K562 (cell line): ENCODE measurements at places on chromosomes 16 and 17. TPM values are rescaled to one million over a fixed set of nuclear protein-coding genes. Genes with fewer than 3 reads are reported as not detected.
A peak's percentile ranks its signal among the peaks of the same experiment; 100 is the strongest.

Gene TM4SF5
- polyA plus RNA-seq: not detected in 2 replicates

Gene SOX15
- polyA plus RNA-seq: 0.33 TPM in 1 of 2 replicates, not detected in the other

DNA sequence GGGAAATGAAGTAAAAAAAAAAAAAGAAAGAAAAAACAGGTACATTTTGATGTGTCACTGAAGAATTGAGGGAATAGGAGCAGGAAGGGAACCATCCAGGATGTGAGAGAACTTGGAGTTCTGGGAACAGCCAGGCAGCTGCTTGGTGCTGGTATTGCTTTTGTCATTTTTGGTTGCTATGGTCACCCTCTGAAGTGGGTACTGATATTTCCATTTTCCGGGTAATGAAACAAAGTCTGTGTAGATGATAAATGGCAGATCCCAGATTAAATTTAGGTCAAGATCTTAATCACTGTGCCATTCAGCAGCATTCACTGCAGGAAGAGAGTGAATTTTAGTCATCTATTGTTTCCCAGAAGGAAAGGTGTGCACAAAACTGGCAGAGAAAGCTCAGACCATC, 93.6 kb downstream of the ABCA8 start:
- no peak for DNase-seq

DNA sequence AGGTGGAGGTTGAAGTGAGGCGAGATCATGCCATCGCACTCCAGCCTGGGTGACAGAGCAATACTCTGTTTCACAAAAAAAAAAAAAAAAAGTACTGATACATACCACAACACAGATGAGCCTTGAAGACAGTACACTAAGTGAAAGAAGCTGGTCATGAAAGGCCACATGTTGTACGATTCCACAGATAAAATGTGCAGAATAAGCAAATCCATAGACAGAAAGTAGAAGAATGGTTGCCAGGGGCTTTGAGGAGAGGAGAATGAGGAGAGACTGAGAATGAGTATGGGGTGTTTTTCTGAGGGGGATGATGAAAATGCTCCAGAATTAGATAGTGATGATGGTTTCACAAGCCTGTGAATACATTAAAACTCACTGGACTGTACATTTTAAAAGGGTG, 155.6 kb upstream of the PSMD7 start:
- no peak for DNase-seq

DNA sequence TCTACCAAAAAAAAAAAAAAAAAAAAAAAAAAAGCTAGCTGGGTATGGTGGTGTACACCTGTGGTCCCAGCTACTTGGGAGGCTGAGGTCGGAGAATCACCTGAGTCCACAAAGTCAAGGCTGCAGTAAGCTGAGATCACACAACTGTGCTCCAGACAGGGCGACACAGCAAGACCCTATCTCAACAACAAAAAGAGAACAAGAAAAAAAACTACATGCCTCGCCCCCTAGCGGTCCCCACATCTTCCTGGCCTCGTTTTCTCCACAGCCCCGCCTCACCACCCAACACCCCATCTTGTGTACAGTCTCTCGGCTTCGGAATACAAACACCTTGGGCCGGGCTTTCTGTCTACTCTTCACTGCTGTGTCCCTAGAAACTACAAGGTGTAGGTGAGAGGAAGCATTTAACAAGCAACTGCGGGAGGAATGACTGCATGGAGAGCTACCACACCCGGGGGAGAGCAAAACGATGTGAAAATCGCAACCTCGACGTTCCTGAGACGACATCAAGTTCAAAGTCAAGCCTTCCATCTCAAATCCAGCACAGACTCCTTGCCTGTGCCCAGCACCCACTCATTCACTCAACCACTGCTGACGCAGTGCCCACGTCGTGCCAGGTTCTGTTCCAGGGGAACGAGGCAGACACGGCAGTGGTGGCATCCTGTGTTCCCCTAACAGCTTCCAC, 9.0 kb downstream of the NTAN1 start:
- peak; percentile 30 for DNase-seq

- DNase-seq: no peak
Measured at GRCh38 chr16:10765772-10766171, 22.1 kb downstream of the NUBP1 start.

GRCh38 chr17:73005360-73005759, 87.1 kb downstream of the SLC39A11 start:
- DNase-seq: no peak

DNA sequence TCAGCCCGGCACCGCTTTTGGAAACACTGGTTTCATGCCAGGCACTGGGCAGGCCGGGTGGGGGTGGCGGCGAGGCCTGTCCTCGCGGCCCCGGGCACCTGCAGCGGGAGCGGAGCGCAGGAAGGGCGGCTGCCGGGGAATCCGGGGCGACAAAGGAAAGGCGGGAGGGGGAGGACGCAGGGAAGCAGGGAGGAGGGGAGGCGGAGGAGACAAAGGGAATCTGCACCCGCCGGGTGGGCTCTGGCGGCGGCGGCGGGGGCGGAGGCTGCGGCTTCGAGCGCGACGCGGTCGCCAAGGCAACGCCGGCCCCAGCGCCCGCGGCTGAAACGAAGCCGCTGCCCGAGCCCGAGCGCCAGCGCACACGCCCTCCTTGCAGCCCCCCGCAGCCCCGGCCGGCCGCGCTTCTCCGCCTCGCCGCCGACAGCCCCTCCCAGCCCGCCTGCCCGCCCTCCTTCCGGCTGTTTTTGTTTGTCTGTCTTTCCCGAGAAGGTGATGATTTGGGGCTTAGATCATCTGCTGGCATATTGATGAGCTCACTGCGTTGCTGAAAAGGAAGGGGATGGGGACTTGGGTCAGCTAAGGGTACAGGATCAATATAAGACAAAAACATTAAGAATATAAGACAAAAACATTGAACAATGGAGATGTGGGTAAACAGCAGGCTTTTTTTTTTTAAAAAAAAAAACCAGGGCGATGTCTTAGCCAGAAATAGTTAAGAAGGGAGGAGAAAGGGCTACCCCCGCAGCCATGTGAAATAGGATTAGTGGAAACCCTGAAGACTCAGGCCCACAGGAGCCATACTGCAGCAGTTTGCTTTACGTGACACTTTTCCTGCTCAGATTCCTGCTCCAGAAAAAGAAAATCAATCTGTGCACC, 32.7 kb downstream of the CDK5R1 start:
- DNase-seq: no peak

DNA sequence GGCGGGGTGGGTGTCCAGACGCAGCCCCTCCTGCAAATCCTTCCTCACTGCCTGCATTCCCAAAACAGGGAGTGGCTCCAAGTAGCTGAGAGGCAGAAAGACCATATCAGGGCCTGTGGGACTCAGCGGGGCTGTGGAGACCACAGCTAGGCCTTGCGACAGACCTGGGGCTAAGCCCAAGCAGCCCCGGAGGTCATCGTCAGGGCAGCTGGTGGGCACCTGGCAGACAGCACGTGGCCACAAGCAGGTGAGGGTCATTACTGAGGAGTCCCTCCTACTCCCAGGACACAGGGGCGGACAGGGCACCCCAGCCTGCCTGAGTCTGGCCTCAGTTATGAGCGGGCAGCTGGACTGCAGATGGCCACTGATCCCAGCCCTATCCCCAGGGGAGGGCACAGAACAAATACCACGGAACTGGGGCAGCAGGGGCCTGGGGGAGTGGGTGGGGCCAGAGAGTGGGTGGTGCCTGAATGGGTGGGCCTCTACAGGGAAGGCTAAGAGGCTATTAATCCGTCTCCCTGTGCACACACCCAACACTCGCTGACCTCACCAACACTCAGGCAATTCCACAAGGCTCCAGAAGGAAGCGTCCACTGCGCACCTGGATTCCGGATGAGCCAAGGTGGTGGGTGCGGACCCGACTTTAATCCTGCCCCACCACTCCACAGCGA, 8.5 kb downstream of the HS3ST6 start:
- peak; percentile 50 for DNase-seq

- peak; percentile 69 for DNase-seq
Measured at GRCh38 chr17:38460716-38461630, 32.7 kb downstream of the ARHGAP23 start.

- no peak for DNase-seq
Measured at GRCh38 chr17:63910096-63910495, 962 bp downstream of the CSHL1 start.

DNA sequence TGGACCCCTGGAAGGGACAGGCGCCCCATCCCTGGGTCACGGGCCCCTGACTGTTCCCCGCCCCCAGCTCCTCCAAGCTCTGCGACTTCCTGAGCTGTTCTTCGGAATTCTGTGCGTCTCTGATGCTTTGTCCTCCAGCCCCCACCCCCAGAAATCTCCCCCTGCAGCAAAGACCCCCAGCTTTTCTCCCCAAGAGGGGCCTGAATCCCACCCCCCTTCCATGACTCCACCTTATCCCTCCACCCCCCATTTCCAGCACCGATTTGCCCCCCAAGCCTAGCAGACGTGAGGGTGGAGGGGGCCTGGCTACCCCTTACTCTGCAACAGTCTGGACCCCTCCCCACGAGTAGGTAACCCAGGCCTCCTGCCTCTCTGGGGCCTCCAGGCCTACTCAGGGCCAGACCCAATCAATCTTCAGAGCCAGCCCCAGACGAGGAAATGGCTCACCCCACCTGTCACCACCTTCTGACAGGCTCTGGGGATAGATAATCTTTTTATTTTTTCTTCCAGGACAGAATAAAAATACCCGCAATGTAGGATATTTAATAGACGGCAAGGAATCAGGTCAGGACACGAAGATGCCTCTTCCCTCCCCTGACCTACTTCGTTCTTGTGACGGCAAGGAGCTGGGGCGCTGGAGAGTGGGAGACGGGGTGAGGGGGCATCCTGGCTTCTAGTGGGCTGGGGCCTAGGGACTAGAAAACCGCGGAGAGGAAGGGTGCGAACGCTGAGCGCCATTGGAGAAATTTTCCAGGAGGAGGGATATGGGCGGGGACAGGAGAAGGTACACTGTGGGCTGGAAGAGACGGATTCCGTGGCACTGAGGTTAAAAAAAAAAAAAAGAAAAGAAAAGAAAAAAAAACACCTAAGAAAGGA, 744 bp upstream of the PLXDC1 start:
- DNase-seq: no peak

Gene RRAD
- polyA plus RNA-seq: 0.12 TPM in 1 of 2 replicates, not detected in the other

- no peak for DNase-seq
Measured at GRCh38 chr17:70825321-70826125, 656.2 kb downstream of the KCNJ2 start.
